ENCODE measurements at places on chromosomes 3 and 15. TPM values are rescaled to one million over a fixed set of nuclear protein-coding genes. Genes with fewer than 3 reads are reported as not detected.

Gene CD86
- total RNA-seq = not detected

Gene HYAL3
- total RNA-seq = 17.5 TPM

Gene STARD9
- total RNA-seq = 8.0 TPM

Gene LRTM1
- total RNA-seq = not detected

Gene FANCD2OS
- total RNA-seq = not detected

Gene DNAJA4
- total RNA-seq = 0.90 TPM

Gene INTS14
- total RNA-seq = 29.8 TPM

Gene SEMA3G
- 23.0 TPM for total RNA-seq

Gene SNTN
- total RNA-seq = not detected

Gene LIPC
- total RNA-seq = 0.38 TPM

Gene CPA3
- total RNA-seq = 0.51 TPM

Gene ABI3BP
- total RNA-seq = 16.2 TPM

Gene CSPG4
- under 0.01 TPM for total RNA-seq

Gene THRB
- total RNA-seq = 0.13 TPM

Gene MCTP2
- total RNA-seq = 6.8 TPM

Gene BCHE
- total RNA-seq = 15.4 TPM

Gene KIAA1143
- total RNA-seq = 15.4 TPM

Gene GUCA1C
- not detected for total RNA-seq

Gene ZDHHC19
- not detected for total RNA-seq

Gene COLQ
- 1.9 TPM for total RNA-seq

Gene TMC3
- not detected for total RNA-seq

Gene FURIN
- 39.8 TPM for total RNA-seq

Gene SEMA3F
- 29.8 TPM for total RNA-seq

Gene CDCP1
- total RNA-seq = 0.13 TPM

Gene IQSEC1
- total RNA-seq = 83.7 TPM

Gene SEC22A
- total RNA-seq = 28.7 TPM

Gene DNASE1L3
- 6.4 TPM for total RNA-seq

Gene DAPK2
- total RNA-seq = 10.9 TPM

Gene RLBP1
- not detected for total RNA-seq

Gene NMNAT3
- 0.77 TPM for total RNA-seq

Gene SCAMP5
- total RNA-seq = 18.1 TPM

Gene CELF6
- total RNA-seq = not detected

Data from dermis microvascular lymphatic vessel endothelial cell (primary cell).